Caco-2 (cell line): ENCODE measurements at places on chromosomes 4 and X.
A peak's percentile ranks its signal among the peaks of the same experiment; 100 is the strongest.

GRCh38 chr4:121226362-121226761, 62.2 kb upstream of the TNIP3 start:
- peaks cover 14% of the 10 kb centered on the region; the same call in 1 of the 2 replicates for H3K4me1 ChIP-seq
- no peaks in the 10 kb centered on the region for H3K36me3 ChIP-seq
- no peaks in the 10 kb centered on the region for H3K27me3 ChIP-seq
- no peak overlapping the region for H3K27ac ChIP-seq

- no peak overlapping the region for H3K4me3 ChIP-seq
- H3K27ac ChIP-seq, result no peak overlapping the region
Observed at GRCh38 chr4:119735165-119735651, 106.6 kb upstream of the PDE5A start.

DNA sequence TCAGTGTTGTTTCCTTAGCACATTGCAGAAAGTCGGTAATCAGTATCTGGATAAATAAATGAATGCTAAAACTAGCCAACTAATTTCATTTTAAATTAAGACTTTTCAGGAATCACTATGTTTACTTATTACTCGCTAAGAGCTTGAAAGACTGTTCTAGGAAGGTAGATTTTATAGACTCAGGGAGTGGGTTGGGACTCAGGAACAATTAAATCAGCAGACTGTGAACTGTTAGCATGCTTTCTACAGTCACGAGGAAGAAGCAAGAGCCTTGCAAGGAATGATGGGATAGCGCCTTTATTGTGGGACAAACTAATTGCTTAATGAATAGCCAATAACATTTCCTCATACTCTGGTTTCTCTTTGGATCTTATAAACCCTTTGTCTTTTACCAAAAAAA, 183.2 kb upstream of the AADAT start:
- no peaks in the 10 kb centered on the region for H3K27me3 ChIP-seq
- no peak overlapping the region for H3K27ac ChIP-seq
- H3K4me1 ChIP-seq, result no peaks in the 10 kb centered on the region
- no peak for DNase-seq

GRCh38 chrX:134146493-134146892, 90.5 kb upstream of the CCDC160 start:
- H3K4me1 ChIP-seq, result no peaks in the 10 kb centered on the region
- H3K27me3 ChIP-seq, result no peaks in the 10 kb centered on the region
- no peak overlapping the region for H3K27ac ChIP-seq
- no peak for DNase-seq
- no peak overlapping the region for H3K4me3 ChIP-seq

DNA sequence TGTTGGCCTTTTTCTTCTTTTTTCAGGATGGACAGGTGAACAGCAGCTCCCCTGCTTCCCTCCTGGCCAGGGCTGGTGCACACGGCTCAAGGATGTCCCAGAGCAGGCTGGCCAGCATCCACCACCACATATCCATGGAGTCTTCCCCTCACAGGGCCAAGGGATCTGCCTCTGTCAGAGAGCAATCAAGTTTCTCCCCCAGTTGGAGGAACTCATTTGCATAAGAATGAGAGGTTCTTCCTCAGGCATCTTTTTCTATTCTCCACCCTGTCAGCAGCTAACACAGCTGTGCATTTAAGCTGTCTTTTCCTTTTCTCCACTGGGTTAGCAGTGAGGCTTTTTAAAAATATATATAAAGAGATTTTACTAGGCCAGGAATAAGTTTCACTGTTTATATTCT, 143.8 kb downstream of the ANAPC10 start:
- no peak overlapping the region for H3K4me3 ChIP-seq
- DNase-seq, result no peak
- H3K27ac ChIP-seq, result no peak overlapping the region

- no peaks in the 10 kb centered on the region for H3K4me1 ChIP-seq
- no peaks in the 10 kb centered on the region for H3K36me3 ChIP-seq
- H3K27me3 ChIP-seq, result no peaks in the 10 kb centered on the region
- no peak overlapping the region for H3K4me3 ChIP-seq
- DNase-seq, result no peak
Observed at GRCh38 chrX:124289443-124289842, 43.0 kb upstream of the TEX13D start.

GRCh38 chrX:39883666-39884065, 214.1 kb downstream of the BCOR start:
- DNase-seq, result no peak
- no peaks in the 10 kb centered on the region for H3K27me3 ChIP-seq
- H3K4me3 ChIP-seq, result no peak overlapping the region
- no peaks in the 10 kb centered on the region for H3K4me1 ChIP-seq
- H3K36me3 ChIP-seq, result no peaks in the 10 kb centered on the region

DNA sequence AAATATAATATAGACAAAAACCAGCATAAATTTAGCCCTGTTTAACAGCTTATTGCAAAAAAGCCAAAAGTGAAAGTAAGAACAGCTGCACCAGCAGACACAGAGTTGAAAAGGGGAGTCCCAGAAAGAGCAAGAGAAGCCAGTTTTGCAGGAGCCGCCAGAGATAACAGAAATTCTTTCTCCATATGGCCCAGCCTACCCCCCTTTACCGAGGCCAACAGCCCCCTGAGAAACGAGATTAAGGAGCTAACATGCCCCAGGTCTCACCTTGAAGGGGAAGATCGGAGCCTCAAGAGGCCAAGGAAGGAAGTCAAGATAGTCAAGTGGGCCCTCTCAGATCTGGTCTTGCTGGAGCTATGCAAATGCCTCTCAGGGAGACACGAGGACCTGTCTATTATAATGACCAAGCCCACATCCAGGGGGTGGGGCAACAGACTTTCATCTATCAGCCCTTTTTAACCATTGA, 4.8 kb downstream of the ACOX3 start:
- no peak overlapping the region for H3K27ac ChIP-seq
- H3K4me1 ChIP-seq, result no peaks in the 10 kb centered on the region; the same call in 1 of the 2 replicates
- no peaks in the 10 kb centered on the region for H3K27me3 ChIP-seq
- H3K36me3 ChIP-seq, result no peaks in the 10 kb centered on the region
- H3K4me3 ChIP-seq, result no peak overlapping the region

DNA sequence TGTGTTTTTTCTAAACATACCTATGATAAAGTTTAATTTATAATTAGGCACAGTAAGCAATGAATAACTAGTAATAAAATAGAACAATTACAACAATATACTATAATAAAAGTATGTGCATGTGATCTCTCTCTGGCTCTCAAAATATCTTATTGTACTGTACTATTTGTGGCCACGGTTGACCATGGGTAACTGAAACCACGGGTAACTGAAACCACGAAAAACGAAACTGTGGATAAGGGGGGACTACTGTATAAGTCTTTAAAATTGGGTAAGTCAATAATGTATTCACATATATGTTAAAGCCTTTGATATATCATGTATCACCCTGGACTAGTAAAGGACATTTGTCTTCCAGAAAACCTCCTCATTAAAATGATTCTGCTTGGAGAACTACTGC, 20.0 kb downstream of the TMEM154 start:
- no peaks in the 10 kb centered on the region for H3K27me3 ChIP-seq
- no peaks in the 10 kb centered on the region for H3K36me3 ChIP-seq
- H3K4me1 ChIP-seq, result no peaks in the 10 kb centered on the region
- H3K27ac ChIP-seq, result no peak overlapping the region
- no peak overlapping the region for H3K4me3 ChIP-seq

GRCh38 chr4:102598762-102599374, 97.7 kb downstream of the NFKB1 start:
- H3K27me3 ChIP-seq, result no peaks in the 10 kb centered on the region
- DNase-seq, result no peak
- no peaks in the 10 kb centered on the region; the same call in 1 of the 2 replicates for H3K36me3 ChIP-seq
- H3K4me3 ChIP-seq, result no peak overlapping the region
- no peak overlapping the region for H3K27ac ChIP-seq

DNA sequence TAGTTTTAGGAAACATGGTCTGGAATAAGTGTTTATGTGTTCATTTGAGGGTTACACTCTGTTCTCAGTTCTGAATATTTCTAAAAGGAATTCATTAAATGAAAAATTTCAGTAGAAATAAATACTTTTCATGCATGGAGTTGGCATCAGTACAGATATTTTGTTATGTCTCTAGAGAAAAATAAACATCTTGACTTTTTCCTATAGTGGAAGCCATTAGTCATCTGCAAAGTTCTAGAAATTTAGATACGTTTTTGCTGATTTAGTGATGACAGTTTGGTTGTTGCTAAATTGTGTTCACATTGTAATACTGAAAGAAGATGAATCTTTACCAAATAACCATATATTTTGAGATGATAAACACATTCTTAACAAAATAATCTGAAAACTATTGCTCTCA, 268.2 kb upstream of the TEX13A start:
- H3K4me1 ChIP-seq, result no peaks in the 10 kb centered on the region
- no peaks in the 10 kb centered on the region for H3K36me3 ChIP-seq
- no peak overlapping the region for H3K4me3 ChIP-seq
- H3K27me3 ChIP-seq, result no peaks in the 10 kb centered on the region

DNA sequence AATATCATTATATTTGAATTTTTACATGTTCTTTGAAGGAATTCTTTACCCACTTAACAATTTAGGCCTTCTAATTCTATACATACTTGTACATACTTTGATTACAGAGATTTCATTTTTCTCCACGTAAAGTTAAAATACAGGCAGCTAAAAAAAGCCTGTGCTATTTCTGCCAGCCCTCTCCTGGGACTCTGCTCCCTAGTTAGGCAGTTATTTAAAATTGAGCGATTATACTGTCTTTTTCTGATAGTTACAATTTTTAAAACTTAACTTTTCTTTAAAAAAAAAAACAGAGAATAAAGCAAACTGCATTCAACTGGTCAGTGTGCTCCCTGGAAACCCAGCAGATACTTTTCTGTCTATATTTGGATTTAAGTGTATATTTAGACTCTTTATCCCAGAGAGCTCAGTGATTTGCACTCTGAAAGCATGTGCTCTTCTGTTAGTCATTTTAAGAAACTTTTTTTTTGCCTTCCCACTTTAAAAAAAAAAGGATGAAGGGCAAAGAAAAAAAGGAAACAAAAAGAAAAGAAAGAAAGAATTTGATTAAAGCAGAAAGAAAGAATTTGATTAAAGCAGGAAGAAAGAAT, 18.1 kb upstream of the FAM241A start:
- no peaks in the 10 kb centered on the region for H3K27me3 ChIP-seq
- H3K36me3 ChIP-seq, result no peaks in the 10 kb centered on the region

DNA sequence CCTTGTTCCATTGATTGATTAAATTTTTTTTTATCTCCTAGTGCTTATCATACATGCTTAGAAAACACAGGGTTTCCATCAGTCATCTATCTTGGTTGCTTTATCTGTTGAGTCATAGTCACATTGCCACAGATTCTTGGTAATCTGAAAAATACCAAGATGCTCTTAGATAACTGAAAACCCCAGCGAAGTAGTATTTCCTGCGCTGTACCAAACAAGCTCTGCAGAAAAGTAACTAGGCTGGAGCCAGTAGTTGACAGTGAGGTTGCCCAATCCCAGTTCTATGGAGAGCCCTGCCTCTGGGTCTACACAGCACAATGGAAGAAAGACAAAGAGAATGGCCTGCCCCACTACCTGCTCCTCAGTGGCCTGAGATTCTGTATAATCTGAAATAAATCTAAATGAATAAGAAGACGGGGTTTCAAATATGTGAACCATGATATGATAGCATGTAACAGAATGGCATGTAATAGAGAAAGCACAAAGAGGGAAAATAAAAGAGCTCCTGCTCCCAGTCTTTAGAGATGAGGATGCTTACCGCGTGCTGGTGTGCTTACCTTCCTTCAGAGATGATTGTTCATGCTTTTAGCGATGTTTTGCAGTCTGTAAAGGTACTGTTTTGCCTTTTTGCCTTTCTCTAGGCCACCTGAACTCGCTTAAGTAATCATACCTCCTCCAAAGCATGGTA, 55.3 kb upstream of the RAPGEF2 start:
- H3K27ac ChIP-seq, result peak overlapping the region; percentile 68
- H3K27me3 ChIP-seq, result no peaks in the 10 kb centered on the region
- no peak overlapping the region for H3K4me3 ChIP-seq
- peak; percentile 12 for DNase-seq

DNA sequence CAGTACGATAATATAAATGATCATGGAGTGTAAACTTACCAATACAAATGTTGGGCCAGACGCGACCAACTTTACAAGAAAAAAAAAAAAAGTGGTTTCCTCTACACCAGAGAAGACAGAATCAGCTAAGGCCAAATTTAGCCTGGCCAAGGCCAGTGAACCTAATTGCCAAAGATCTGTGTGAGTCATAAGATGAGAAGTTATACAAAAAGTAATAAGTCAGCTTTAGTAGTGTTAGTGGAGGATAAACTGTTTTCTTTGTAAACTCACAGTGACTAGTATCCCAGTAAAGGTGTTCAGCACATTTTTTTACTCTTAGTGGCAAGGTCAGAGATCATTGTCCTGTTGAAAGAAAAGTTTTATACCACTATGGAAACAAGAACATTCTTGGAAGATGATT, 531.4 kb upstream of the TECRL start:
- no peak for DNase-seq
- no peak overlapping the region for H3K27ac ChIP-seq
- H3K27me3 ChIP-seq, result no peaks in the 10 kb centered on the region
- no peaks in the 10 kb centered on the region for H3K4me1 ChIP-seq

DNA sequence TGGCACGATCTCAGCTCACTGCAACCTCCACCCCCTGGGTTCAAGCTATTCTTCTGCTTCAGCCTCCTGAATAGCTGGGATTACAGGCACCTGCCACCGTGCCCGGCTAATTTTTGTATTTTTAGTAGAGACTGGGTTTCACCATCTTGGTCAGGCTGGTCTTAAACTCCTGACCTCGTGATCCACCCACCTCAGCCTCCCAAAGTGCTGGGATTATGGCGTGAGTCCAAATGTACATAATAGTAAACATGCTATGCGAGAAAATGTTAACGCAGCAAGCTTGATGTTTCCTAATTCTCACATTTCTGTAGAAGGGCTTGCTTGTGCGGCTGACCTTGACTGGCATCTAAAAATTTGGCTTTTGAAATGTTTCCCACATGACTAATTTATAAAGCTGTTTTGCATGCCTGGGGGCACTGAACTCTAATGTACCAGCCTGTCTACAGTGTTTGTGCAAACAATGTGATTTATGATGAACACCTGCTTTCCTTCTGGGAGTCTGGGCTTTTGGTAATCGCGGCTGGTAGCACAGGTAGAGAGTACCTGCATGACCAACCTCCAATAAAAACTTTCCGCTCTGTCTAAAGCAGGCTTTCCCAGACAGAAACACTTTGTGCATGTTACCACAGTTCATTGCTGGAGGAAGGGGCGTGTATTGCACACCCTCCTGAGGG, 216.8 kb downstream of the IL15 start:
- DNase-seq, result no peak
- H3K4me3 ChIP-seq, result no peak overlapping the region
- no peaks in the 10 kb centered on the region for H3K27me3 ChIP-seq
- H3K4me1 ChIP-seq, result no peaks in the 10 kb centered on the region
- no peak overlapping the region for H3K27ac ChIP-seq

DNA sequence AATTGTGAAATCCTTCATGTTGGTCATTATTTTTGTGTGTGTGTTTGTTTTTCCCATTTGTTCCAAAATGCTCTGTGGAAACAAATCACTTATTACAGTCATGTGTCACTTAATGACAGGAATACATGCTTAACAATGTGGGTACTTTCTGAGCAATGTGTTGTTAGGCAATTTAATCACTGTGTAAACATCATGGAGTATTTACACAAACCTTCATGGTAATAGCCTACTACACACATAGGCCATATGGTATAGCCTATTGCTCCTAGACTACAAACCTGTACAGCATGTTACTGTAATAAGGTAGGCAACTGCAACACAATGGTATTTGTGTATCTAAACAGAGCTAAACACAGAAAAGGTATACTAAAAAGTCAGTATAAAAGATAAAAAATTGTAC, 388.9 kb upstream of the PPP1R2C start:
- H3K36me3 ChIP-seq, result no peaks in the 10 kb centered on the region
- no peak overlapping the region for H3K27ac ChIP-seq
- no peak for DNase-seq
- H3K4me1 ChIP-seq, result 0 out of 2 replicates have a peak, but pooled peaks cover 6% of the 10 kb centered on the region
